ENCODE measurements at places on chromosomes 1 and 21. TPM values are rescaled to one million over a fixed set of nuclear protein-coding genes. Genes with fewer than 3 reads are reported as not detected.

DNA sequence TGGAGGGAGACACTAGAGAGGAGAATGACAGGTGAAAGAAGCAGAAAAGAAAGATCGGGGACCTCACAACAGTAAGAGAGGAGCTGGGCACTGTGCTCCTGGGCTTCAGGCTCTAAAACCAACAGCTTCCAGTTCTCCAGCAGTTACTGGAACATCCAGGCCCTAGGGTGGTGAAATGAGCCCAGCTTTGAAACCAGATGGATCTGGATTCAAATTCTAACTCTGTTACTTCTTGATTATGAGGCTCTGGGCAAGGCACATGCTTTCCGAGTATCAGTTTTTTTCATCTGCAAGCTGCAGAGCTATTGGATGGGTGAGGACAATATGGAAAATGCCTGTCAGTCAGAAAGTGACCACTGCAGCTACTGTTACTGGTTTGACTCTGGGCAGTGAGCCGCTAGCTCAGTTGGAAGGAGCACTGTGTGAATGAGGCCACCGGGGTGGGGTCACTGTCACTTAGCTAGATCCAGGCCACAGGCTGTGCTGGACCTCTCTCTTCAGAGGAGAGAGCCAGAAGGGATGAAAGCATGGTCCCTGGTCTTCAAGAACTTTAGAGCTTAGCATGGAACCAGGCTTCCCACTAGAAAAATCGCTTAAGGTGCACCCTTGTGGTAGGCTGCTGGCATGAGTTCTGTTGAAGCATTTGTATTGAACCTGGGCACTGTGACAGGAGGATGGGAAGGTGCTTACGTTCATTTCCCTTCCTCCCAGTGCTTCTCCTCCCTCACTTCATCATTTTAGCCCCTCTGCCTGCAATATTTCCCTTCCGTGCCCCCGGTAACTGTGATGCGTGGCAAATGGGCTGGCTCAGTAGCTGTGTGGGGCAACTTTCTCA, 12.2 kb downstream of the PLEKHO1 start:
- peak overlapping the region; percentile 87 for H3K27ac ChIP-seq
- H3K4me1 ChIP-seq = peaks cover 33% of the 10 kb centered on the region
- DNase-seq = no peak
- no peak overlapping the region for H3K4me3 ChIP-seq
- H3K27me3 ChIP-seq = no peaks in the 10 kb centered on the region
- peaks cover 16% of the 10 kb centered on the region for H3K36me3 ChIP-seq

DNA sequence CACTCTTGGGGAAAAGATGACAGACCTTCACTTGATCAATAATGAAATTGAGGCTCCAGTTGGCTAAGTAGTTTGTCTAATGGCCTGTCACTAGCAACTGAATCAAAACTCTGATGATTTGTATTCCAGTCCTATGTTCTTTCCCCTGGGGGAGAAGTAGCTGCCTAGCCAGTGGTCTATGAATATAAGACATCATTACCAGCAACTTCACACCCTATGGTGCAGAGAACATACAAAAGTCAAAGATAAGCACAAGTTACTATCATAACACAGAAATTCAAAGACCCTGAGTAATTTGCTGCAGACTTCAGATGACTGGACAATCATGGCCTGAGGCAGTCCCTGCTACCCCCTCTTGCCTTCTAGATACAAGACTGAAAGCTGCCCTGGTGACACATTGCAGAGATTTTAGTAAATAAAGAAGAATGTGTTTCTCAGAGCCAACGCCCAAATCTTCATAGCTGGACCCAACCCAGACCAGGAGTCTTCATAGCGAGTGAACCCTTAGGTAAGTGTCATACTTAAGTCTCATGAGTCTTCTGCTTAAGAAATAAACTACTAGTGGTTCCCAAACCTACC, 993 bp downstream of the PDZK1 start:
- no peaks in the 10 kb centered on the region for H3K4me1 ChIP-seq
- no peak for DNase-seq
- H3K27me3 ChIP-seq = no peaks in the 10 kb centered on the region
- H3K27ac ChIP-seq = no peak overlapping the region
- H3K4me3 ChIP-seq = no peak overlapping the region

DNA sequence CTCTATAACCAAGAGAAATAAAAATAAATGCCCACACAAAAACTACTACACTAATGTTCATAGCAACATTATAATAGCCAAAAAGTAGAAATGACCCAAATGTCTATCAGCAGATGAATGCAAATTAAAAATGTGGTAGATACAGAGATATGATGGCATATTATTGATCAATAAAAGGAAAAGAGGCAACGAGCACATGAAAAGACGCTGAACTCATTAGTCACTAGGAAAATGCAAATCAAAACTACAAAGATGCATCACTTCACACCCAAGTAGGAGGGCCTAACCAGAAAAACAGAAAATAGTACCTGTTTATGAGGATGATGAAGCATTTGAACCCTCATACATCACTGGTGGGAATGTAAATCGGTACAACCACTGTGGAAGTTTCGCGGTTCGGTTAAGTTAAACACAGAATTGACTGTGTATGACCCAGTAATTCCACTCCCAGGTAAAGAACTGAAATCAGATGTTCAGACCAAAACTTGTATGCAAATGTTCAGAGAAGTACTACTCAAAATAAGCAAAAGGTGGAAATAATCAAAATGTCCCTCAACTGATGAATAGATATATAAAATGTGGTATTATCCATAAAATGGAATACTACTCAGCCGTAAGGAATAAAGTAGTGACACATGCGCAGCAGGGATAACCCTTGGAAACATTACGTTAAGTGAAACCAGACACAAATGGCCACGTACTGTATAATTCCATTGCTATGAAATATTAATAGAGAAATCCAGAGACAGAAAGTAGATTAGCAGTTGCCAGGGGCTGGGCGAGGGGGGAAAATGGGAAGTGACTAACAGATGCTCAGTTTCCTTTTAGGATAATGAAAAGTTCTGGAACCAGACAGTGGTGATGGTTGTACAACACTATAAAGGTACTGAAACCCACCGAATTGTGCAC, 3.1 kb downstream of the USP48 start:
- H3K36me3 ChIP-seq = no peaks in the 10 kb centered on the region
- no peak overlapping the region for H3K4me3 ChIP-seq
- H3K27ac ChIP-seq = no peak overlapping the region
- H3K4me1 ChIP-seq = peaks cover 35% of the 10 kb centered on the region

The HMGN2 gene
- total RNA-seq = 298 TPM

The MEX3A gene
- total RNA-seq = 0.52 TPM

The MAEL gene
- total RNA-seq = not detected

The GOLPH3L gene
- total RNA-seq = 32.2 TPM

DNA sequence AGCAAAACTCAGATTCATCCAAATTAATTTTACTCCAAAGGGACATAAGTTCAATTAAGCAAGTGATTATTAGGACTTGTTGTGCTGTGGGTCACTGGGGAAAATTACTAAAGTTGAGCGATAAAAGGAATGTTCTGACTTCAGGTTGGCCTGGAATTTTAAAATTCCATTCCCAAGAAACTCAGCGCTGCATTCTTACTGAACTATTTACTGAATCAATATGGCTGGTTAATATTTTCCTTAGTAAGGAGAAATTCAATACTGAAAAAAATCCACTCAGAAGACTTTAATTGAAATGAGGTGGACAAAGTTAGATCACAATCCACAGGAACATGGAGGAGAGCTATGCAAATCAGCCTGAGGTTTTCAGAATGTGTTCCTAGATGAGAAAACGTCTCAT, 578.9 kb upstream of the NR5A2 start:
- H3K27me3 ChIP-seq = no peaks in the 10 kb centered on the region
- DNase-seq = no peak
- H3K4me3 ChIP-seq = no peak overlapping the region
- no peak overlapping the region for H3K27ac ChIP-seq
- H3K36me3 ChIP-seq = no peaks in the 10 kb centered on the region
- no peaks in the 10 kb centered on the region for H3K4me1 ChIP-seq

The ITGB2 gene
- 370 TPM for total RNA-seq

DNA sequence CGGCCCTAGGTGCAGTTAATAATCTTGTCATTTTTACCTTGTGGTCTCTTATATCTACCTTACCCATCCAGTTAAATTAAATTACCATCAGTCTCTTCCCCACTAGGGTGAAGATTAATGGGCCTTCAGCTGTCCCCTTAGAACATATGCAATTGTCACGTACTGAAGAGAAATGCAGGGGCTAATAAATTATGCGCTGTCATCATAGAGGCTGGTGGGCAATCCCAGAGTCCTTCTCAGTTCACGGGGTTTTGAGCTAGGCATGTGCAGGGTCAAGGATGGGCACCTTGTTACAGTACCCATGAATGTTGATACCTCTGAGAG, 35.8 kb downstream of the HLX start:
- H3K27me3 ChIP-seq = no peaks in the 10 kb centered on the region
- no peaks in the 10 kb centered on the region for H3K36me3 ChIP-seq
- no peaks in the 10 kb centered on the region for H3K4me1 ChIP-seq
- no peak overlapping the region for H3K4me3 ChIP-seq
- no peak for DNase-seq

DNA sequence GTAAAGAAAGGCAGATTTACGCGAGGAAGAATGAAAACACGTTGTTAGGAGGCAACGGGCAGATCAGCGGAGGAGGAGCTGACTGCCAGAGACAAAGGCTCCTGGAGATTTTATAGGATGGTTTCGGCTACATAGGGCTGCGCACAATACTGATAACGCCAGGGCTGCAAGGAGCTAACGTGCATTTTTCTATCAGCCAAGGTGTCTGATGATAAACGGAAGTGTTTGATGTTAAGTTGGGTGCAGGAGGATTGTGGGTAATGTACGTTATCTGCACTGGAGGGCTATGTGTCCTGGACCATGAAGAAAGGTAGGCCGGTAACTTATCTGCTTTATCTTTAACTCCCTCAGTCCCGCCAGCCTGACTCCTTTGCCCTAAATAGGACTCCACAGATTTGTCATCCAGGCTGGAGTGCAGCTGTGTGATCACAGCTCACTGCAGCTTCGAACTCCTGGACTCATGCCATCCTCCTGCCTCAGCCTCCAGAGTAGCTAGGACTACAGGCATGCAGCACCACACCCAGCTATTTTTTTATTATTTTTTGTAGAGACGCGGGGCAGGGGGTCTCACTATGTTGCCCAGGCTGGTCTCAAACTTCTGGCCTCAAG, 29.6 kb downstream of the SETD4 start:
- H3K4me1 ChIP-seq = peaks cover 3% of the 10 kb centered on the region
- no peak for DNase-seq
- H3K4me3 ChIP-seq = no peak overlapping the region

- H3K27ac ChIP-seq = no peak overlapping the region
- DNase-seq = no peak
- H3K36me3 ChIP-seq = no peaks in the 10 kb centered on the region
- H3K4me1 ChIP-seq = no peaks in the 10 kb centered on the region
These were observed 299.2 kb downstream of the SRGAP2C start for GRCh38 chr1:121483961-121484424.

DNA sequence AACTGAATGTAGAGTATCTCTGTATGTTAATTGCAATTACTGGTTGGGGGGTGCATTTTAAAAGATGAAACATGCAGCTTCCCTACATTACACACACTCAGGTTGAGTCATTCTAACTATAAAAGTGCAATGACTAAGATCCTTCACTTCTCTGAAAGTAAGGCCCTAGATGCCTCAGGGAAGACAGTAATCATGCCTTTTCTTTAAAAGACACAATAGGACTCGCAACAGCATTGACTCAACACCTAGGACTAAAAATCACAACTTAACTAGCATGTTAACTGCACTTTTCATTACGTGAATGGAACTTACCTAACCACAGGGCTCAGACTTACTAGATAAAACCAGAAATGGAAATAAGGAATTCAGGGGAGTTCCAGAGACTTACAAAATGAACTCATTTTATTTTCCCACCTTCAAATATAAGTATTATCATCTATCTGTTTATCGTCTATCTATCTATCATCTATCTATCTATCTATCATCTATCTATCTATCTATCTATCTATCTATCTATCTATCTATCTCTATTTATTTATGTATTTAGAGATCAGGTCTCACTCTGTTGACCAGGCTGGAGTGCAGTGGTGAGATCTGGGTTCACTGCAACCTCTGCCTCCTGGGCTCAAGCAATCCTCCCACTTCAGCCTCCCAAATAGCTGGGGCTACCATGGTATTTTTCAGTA, 47.8 kb downstream of the CHML start:
- no peak for DNase-seq
- H3K4me1 ChIP-seq = no peaks in the 10 kb centered on the region
- H3K27me3 ChIP-seq = no peaks in the 10 kb centered on the region
- H3K27ac ChIP-seq = no peak overlapping the region
- H3K4me3 ChIP-seq = no peak overlapping the region

The ATP1A4 gene
- total RNA-seq = 0.96 TPM

DNA sequence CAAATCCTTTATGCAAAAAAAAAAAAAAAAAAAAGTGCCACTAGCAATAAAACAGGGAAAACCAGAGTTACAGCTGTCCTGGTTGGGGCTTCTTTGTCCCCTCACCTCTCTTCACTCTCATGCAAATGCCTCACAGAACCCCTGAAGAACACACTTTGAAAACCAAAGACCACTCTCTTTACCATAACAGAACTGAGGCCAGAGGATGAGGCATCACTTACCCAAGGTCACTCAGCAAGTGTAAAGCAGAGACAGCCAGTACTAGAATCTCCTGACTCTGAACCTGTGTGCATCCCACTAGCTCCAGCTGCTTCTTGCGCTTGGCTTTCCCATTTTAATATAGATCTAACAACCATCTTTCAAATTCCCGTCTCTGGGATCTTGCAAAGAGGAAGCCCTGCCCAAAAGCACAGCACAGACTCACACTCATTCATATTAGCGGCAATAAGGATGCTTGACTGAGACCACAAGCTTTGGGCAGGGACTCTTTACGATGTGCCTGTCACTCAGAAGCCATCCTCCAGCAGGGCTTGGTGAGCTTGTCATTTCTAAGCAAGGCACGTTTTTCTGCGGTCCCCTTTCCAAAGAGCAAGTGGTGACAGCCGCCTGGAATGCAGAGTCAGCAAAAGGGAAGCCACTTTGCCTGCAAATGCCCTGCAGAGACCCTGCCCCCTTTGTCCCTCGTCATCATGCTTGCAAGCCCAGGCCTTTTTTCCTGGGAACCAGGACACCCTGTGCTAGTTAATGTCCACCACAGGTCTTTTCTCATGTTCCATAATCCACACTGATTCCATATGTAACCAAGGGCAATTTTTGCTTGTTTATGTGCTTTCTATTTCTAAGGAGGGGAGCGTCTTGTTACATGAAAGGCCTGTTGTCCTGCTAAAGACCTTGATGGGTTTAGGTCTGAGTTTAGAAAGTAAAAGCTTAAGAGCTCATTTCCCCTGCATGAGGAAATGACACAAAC, 76.5 kb upstream of the NFIA start:
- no peak overlapping the region for H3K4me3 ChIP-seq
- H3K27me3 ChIP-seq = no peaks in the 10 kb centered on the region
- no peak overlapping the region for H3K27ac ChIP-seq
- DNase-seq = no peak

- no peaks in the 10 kb centered on the region for H3K36me3 ChIP-seq
- H3K27me3 ChIP-seq = peaks cover 14% of the 10 kb centered on the region
- no peaks in the 10 kb centered on the region for H3K4me1 ChIP-seq
- no peak overlapping the region for H3K27ac ChIP-seq
These were observed 564.7 kb downstream of the PTPRU start for GRCh38 chr1:29801003-29801402.

Data from upper lobe of right lung (tissue), 1 donor.